ENCODE measurements at places on chromosomes 4 and X.

GRCh38 chr4:180827232-180828009, 1415.8 kb upstream of the TENM3 start:
- peak; percentile 49 for DNase-seq

DNA sequence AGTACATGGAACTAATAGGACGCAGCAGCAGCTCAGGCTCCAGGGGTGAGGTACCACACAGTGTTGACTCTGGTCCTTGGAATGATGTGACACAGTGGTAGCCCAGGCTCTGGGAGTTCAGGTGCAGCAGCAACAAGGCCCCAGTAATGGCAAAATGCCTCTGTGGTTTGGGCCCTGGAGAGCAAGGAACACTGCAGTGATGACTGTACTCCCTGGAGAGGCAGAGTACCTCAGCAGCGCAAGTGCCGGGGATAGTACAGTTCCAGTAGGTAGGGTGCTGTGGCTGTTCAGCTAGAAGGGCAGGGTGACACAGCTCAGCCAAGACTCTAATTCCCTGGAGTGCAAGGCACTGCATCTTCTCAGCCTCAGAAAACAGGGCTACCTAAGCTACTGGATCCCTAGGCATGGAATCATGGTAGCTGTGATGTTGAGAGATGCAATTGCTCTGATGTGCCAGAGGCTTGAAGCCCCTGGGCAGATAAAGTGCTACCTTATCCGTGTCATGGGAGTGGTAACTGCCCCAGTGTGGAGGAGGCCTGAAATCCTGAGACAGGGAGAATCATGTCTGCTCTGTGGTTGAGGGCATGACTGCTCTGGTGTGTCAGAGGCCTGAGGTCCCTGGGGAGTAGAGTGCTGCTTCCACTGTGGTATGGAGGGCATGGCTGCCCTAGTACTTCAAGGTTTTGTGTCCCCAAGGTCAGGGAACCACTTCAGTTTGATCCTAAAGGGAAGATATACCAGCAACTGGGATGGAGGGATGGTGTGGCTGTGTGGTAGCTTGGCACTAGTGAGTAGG, 55.2 kb downstream of the AREG start:
- no peak for DNase-seq

GRCh38 chr4:113745711-113746110, 15.8 kb downstream of the CAMK2D start:
- no peak for DNase-seq

DNA sequence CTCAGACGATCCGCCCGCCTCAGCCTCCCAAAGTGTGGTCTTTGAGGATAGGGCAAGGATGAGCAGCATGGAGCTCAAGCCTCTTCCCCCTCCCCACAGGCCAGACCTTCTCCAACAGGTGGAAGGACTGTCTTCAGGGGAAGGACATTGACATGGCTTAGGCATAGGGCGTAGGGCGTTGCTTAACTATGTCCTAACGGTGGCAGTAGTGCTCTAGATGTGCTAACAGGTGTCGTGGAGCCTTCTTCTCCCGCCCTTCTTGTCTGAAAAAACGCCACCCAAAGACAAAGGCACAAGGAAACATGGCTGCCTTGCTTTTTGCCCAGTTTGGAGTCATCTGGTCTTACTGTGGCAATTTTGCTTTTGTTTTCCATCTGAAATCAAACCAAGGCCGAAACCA, 219.8 kb downstream of the OR13H1 start:
- DNase-seq: peak; percentile 50

DNA sequence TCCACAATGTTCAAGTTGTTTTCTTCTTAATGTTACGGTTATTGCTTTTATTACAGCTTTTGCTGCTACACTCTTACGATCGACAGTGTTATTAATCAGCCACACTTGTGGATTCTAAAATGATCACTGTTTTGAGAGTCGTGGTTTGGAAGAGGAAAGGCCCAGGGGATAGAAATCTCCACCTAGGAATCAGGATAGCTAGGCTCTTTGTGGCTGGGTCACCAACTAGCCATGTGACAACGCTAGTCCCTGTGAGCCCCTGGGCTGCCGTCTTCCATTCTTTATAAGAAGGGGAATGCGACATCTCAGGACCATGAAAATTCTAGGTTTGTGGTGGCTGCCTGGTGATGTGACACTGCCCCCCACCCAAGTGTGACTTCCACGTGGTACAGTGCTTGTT, 380 bp downstream of the SLC34A2 start:
- no peak for DNase-seq

- no peak for DNase-seq
Observed at GRCh38 chr4:141390571-141390970, 169.9 kb downstream of the ZNF330 start.

GRCh38 chr4:30001628-30002027, 718.5 kb upstream of the PCDH7 start:
- no peak for DNase-seq

DNA sequence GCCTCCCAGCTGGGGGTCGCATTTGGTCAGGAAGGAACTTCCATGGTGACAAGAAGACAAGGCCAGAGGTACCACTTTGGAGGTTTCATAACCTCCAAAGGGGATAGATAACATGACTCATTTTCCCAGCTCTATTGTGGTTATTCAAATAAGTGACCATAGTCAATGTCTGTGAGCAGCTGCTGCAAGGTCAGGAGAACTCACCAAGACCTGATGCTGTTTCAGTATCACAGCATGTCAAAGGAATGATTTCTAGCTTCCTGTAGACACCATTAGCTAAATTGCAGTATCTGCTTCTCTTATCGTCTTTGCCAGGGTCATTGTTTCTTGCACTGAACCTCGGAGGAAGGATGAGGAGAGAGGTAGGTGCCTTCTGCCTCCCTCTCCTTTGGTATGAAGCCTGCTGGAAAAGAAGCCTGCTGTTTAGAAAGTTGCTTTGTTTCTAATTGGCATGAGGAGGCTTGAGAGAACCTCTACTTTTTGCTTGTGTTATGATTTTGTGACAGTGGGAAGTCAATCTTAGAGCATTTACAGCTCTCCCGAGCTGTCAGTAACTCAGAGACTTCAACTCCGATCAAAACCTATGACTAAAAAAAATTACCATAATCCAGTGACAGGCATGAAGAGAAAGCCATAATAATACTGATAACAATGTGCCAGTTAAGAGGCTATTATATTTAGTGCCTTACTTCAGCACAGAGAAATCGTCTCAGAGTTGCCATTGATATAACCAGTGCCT, 38.0 kb upstream of the GATB start:
- DNase-seq: no peak

DNA sequence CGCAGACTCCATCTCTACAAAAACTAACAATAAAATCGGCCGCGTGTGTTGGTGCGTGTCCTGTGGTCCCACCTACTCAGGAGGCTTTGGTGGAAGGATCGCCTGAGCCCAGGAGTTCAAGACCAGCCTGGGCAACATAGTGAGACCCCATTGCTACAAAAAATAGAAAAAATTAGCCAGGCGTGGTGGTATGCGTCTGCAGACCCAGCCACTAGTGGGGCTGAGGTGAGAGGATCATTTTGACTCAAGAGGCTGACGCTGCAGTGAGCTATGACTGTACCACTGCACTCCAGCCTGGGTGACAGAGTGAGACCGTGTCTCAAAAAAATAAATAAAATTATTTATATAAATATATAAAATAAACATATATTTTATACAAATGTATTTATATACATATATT, 22.3 kb downstream of the ASMTL start:
- no peak for DNase-seq

- no peak for DNase-seq
Observed at GRCh38 chr4:15717657-15718416, 15.0 kb downstream of the BST1 start.

- no peak for DNase-seq
Observed at GRCh38 chr4:704198-704891, 1.3 kb upstream of the PCGF3 start.

DNA sequence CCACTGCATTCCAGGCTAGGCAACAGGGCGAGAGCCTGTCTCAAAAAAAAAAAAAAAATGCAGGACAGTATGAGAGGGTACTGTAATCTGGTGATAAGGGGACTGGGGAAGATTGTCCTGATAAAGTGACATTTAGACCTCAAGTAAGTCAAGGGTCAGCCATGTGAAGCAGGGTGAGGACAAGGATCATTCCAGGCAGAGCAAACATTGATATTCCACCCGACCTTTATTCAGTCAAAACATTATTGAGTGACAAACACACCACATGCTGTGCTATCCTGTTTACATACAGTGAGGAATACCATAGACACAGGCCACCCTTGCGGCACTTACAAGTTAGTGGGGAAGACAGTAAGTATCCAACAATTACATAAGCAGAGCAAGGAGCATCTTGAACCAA, 64.4 kb downstream of the SLC9A6 start:
- no peak for DNase-seq

DNA sequence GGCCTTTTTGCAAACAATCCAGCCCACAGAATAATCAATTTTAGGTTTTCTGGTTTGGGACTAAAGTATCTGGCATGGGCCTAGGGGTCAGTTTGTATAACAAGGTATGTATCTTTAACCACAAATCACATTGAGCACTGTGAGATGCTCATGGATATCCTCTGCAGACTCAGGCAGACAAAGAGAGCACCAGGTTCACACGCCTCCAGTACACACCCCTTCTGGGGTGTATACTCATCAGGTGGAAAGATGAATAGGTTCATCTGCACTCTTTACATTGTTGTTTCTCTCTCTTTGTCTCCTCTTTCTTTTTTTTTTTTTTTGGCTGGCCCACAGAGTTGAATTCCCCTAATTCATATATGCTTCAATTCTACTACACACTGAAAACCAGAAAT, 21.1 kb downstream of the TEC start:
- no peak for DNase-seq

GRCh38 chr4:147737623-147738022, 5.7 kb downstream of the ARHGAP10 start:
- DNase-seq: no peak

DNA sequence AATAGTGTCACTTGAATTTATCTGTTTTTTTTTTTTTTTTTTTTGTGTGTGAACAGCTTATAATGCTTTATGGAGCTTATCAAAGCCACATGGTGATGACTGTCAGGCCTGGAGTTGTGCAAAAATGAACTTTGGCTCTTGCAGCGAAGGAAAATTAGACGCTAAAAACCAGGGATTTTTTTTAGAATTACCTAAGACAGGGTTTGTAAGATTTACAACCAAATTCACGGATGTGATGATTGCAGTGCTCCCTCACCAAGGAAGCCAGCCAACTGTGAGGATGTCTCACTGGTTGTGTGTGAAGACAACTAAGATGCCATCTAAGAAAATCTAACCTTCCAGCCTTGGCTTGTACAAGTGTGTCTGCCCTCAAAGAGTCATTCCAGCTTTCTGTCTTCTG, 127.1 kb upstream of the SLC4A4 start:
- DNase-seq: no peak

- no peak for DNase-seq
Observed at GRCh38 chr4:80199947-80200346, 2.6 kb downstream of the PRDM8 start.

DNA sequence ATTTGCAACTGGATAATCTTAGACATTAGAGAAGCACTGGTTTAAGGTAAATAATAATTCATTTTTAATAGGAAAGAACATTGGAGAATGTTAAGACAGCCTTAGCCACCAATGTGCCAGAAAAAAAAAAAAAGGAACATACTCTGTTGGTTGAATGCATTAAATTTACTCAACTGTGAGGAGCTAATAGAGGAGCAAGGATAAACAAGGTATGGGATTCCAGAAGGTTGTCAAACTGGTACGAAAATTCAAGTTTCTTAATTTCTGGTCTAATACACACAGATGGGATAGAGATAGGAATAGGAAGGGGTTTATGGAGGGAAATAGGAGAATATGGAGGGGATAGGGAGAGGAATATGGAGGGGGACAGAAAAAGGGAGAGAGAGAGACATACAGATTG, 1096.6 kb downstream of the ARAP2 start:
- DNase-seq: no peak

DNA sequence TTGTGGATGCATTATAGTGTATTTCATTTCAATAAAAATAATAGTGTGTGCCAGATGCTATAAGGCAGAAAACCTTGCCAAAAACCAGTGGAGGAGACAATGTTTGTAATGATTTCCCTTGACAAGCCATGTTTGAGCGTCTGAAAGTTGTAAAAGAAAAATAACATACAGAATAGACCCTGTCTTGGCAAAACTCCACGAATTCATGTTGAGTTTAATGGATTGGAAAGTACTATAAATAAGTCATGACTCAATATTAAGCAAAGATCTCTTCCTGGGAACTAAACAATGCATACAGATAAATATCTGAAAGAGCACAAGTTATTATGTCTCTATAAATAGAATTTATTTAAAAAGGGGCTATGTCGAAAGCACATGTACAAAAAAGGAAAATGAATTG, 543.5 kb downstream of the GABRG1 start:
- DNase-seq: no peak

DNA sequence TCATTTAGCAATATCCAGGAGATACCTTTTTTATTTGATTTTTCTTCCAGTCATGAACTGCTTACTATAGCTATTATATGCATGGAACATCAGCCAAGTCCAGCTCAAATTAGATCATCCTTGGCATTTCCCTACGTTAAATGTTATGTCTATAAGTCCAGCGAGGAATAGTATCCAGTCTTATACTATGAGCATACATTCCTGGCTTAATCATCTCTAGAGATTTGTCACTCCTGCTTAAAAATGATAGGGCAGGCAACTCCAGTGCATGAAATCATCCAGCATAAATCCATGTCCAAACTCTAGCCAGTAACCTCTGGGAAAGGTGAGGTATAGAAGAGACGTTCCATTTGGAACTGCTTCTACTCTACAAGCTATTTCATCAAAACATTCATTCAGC, 126.7 kb upstream of the VCX2 start:
- DNase-seq: no peak

DNA sequence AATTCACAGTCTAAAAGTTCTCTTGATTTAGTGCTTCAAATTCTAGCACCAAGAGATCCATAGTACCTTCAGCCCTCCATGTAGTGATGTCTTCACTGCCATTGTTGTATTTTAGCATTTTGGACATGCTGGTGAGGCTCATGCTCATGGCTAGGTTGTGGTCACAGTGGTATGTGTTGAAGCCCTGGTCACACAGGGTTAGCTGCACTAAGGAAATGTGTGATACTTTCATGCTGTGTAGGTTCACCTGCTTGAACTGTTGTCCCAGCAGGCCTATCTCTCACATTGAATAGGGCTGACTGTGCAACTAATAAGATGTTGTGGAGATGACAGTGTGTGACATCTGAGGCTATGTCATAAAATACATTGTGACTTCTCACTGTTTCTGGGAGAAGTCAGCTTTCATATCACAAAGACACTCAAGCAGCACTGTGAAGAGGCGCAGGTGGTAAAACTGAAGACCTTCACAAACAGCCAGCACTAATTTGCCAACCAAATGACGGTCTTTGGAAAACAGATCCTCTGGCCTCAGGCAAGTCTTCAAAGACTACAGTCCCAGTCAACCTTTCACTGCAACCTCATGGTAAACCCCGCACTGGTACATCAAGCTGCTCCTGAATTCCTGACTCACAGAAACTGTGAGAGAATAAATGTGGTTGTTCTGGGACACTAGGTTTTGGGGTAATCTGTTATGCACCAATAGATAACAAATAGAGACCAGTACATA, 17.4 kb upstream of the ADH4 start:
- DNase-seq: no peak

DNA sequence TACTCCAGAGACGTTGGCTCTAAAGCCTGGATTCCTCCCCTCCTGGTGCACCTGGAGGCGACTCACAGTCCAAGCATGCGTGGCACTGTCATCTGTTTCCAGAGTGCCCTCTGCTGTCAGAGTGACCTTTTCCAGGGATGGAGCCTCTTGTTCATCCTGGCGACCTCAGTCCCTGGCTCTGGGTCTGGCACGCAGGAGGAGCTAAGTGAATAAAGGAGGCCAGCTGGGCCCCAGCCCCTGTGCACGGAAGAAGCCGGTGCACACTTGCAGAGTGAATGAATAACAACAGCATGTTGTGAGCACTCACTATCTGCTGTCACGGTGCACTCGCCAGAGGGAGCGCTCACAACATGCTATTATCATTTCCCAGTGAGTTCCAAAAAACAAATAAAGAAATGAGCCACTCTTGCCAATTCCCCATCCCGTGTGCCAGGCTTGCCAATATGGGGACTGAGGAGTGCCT, 27.8 kb upstream of the PSAPL1 start:
- peak; percentile 53 for DNase-seq

All from cerebellar cortex (tissue), 1 donor.